CD14-positive monocyte (primary cell): ENCODE measurements at places on chromosomes 2 and 18.

DNA sequence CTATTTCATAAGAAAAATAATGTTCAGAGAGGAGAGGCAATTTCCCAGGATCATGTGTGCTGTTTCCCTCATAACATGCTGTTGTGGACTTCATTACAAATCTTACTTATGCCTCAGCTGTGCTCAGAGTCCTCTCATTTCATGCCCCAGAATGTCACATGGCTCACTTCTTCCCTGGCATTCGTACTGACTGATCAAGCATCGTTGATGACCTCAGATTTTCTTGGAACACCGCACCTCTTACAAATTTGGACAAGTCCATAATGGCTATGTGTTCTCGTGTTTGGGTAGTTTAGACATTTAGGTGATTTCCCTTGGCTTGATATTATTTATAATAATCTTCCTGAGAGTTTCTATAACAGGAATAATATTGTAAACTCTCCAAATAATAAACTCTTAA lies 32.9 kb downstream of the SERPINB7 start:
- no peak for DNase-seq

- DNase-seq: no peak
Observed at GRCh38 chr18:24949908-24950307, 402.1 kb downstream of the ZNF521 start.

DNA sequence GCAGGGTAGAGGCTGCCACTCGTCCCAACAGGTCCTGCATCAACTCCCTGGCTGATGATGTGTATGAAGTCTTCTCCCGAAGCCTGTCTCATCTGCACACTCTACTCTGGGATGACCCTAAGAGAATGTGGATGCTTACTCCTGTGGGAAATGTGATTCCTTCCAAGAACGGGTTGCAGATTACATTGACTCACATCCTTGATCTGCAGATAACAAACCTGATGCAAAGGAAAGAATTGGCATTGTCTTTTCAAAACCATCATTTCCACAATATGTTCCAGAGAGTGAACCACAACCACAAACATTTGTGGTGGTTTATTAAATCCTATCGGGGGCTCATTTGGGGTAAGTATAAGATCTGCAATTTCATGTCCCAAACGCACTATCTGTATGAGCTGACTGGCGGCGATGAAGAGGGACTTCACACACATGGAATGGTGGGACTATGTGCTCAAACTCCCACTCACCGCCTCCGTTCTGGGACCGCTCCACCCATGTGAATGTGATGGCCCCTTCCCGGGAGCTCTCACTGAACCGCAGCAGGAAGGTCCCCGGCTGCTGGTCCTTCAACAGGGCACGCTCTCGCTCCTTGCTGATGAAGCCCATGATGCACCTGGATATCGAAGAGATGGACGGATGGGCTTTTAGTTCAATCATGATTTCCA lies 35.5 kb downstream of the STAT1 start:
- no peak for DNase-seq

DNA sequence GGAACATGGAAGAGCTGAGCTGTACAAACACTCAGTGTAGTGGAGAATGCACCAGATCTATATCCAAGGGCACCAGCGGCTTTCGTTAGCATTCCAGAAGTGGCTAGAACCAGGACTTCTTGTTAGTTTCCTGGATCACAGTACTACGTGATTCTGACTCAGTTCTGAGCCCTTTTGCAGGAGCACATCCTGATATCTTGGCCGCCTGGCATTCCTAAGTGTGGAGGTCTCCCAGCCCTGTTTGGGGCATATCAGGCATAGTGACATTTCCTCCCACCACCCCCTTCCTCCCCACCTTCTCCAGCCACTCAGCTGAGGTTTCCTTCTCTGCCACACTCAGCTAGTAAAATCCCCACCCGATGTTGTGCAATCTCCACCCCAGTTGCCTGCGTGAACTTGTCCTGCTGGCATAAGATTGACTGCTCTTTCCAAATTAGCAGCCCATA lies 63.4 kb downstream of the BMP10 start:
- DNase-seq: peak; percentile 83

GRCh38 chr2:43636621-43637020 lies 439 bp upstream of the PLEKHH2 start:
- DNase-seq: no peak

GRCh38 chr18:41390309-41390708 lies 564.7 kb upstream of the PIK3C3 start:
- DNase-seq: no peak

GRCh38 chr2:45782436-45782835 lies 131.0 kb downstream of the PRKCE start:
- no peak for DNase-seq

- no peak for DNase-seq
Observed at GRCh38 chr2:45127321-45127720, 118.1 kb upstream of the SIX2 start.

GRCh38 chr18:48805826-48806535 lies 144.8 kb downstream of the SMAD7 start:
- no peak for DNase-seq

DNA sequence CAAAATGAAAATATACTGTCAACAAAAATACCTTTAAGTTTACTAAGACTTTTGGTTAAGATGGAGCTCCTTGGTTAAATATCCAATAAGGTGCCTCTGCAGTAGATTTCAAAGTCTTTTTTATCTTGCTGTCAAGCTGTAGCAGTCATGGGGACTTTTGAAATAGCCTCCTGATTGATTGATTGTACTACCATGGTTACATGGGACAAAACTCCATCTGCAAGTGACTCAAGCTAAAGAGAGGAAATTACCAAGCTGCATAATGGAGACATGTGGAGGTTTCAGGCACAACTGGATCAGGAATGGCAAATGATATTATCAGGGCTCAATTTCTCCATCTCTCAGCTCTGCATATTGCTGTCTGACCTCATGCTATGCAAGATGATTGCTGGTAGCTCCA lies 73.4 kb upstream of the ST8SIA3 start:
- DNase-seq: no peak

- peak; percentile 53 for DNase-seq
Observed at GRCh38 chr2:165897726-165898125, 55.9 kb downstream of the TTC21B start.

DNA sequence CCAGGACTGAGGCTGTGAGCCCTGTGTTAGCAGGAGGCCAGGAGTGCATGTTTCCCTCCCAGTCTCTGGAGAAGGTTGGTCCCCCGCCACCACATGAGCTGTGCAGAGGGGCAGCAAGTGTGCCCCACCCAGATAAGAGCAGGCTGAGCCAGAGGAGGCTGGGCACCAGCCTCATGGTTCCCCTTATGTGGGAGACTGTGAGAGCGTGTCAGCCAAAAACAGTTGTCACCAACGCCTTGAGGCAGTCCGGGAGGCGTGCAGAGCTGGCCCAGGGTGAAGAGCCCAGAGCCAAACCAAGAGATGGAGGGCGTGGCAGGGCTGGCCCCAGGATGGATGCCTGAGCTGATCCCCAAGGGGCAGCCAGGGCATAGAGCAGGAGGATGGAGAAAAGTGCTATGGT lies 128.7 kb upstream of the GLI2 start:
- DNase-seq: no peak

DNA sequence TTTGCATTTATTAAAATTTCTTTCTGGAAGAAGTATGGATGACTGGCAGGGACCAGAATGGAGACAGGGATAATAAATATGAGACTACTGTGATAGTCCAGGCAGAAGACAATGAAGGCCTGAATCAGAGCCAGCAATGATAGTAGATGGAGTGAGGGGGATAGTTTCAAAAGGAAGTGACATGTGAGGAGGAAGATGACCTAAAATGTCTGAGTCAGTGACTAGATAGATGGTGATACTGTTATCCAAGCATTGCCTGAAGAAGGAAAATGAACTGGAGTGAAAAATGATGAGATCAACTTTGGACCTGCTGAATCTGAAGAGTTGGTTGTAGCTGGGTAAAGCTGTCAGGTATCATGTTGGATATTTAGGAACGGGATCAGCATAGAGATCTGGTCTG lies 158.3 kb upstream of the KLF7 start:
- no peak for DNase-seq

GRCh38 chr2:55364189-55365055 lies 55.2 kb downstream of the CCDC88A start:
- peak; percentile 33 for DNase-seq

DNA sequence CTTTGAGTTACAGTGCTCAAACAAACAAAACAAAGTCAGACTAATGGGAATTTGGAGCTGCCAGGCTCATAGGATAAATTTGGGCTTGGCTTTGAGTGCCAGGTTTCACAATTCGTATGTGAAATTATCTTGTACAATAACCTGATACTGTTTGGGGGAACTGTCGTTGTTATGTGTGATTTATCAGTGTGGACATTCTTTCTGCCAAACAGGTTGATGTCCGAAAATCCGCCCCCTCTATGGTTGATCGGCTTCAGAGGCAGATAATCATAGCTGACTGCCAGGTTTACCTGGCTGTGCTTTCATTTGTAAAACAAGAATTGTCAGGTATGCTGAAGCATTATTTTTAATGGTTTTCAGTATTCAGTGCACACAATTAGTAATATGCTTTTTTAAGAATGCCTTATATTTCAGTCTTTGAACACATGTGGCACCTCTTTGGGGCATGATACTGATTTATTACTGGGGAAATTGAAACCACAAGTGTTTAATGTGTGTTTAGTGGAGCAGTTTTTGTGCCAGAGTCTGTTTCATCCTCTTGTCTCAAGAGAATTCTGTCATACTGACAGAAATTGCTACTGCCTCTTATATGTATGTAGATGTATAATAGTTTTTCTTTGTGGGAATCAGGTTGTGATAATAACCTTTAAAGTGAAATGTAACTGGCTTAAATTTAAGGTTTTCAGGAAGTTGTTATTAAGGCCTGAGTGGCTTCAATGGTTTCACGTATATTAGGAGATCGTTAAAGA lies 54.6 kb downstream of the TTC39C start:
- no peak for DNase-seq

DNA sequence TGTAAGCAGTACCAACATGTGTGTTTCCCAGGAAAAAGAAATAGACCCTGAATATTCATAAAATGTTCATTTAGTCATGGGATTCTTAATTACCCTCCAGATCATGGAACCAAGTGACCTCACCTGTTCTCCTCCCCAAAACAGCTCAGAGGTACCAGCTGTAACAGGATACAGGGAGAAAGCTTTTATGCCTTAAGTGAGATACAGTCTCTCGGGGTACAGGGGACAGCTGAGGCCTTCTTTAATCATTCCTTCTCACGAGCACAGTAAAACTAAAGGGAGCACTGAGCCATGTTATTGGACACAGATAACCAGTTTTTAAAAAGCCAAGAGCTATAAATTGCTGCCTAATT lies 16.6 kb downstream of the EPHA4 start:
- no peak for DNase-seq

DNA sequence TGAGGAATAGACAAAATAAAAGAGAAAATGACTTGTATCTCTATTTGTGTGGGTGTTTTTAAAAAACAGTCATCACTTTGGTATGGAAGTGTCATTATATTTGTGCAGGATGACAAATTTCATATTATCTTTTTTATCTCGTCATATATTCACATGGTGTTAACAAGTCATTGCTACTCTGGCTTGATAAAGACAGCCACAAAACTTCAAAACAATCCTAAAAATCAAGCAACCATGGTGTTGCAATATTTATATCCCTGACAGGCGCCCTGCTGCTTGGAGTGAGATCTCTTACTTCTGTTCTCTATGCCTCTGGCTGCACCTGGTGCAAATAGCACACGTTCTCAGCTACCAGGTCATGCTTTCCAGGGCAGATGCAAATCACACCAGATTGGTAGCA lies 278.0 kb upstream of the EPHA4 start:
- no peak for DNase-seq

DNA sequence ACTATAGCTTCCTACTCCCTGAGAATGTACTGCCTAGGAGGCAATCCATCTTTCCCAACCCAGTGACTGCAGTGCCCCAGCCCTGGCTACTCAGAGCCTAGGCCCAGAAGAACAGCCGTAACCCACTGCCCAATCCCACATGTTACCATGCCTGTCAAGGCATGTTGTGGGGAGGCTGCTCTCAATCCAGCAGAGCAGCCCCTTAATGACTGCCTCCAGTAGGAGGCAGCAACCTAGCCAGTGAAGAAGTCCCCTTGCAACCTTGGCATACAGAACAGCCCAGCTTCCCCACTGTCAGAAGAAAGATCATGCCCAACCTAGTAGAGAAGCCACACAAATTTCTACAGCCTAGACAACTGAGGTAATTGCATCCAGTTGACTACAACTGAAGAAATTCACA lies 44.2 kb upstream of the CDH7 start:
- DNase-seq: no peak

GRCh38 chr18:32920796-32921787 lies 148.3 kb upstream of the KLHL14 start:
- DNase-seq: peak; percentile 57

- no peak for DNase-seq
Observed at GRCh38 chr2:240269380-240269779, 128.9 kb upstream of the OTOS start.
